ENCODE measurements at places on chromosomes 4 and X.
A peak's percentile ranks its signal among the peaks of the same experiment; 100 is the strongest.

- DNase-seq, result no peak
Measured at GRCh38 chrX:46838486-46838870, 1.6 kb downstream of the RP2 start.

GRCh38 chr4:159273141-159273438, 170.2 kb downstream of the RAPGEF2 start:
- DNase-seq, result peak; percentile 34

GRCh38 chr4:147311956-147312355, 168.9 kb upstream of the EDNRA start:
- no peak for DNase-seq

DNA sequence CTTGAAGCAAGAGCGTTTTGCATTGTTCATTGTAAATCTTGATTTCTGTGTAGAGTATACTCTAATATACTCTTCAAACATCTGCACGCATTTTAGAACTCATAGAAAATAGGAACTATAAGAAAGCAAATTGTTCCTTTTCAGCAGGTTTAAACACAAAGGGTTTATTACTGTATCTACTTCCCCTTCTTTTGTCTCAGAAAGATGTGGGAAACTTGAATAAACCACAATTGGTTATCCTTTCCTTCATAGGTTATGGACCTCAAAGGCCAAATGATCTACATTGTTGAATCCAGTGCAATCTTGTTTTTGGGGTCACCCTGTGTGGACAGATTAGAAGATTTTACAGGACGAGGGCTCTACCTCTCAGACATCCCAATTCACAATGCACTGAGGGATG, 46.0 kb upstream of the GUCY1B1 start:
- DNase-seq, result no peak

- no peak for DNase-seq
Measured at GRCh38 chrX:110944311-110944750, 148.7 kb upstream of the CHRDL1 start.

DNA sequence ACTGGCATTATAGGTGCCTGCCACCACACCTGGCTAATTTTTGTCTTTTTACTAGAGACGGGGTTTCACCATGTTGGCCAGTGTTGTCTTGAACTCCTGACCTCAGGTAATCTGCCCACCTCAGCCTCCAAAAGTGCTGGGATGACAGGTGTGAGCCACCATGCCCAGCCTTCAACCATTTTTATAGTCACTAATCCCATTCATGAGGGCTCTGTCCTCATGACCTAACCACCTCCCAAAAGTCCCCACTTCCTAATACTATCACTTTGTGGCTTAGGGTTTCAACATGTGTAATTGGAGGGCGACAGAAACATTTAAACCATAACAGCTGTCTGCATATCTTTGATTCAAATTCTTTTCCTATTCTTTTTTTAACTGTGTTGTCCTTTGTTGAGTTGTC, 229.6 kb upstream of the AGA start:
- no peak for DNase-seq

DNA sequence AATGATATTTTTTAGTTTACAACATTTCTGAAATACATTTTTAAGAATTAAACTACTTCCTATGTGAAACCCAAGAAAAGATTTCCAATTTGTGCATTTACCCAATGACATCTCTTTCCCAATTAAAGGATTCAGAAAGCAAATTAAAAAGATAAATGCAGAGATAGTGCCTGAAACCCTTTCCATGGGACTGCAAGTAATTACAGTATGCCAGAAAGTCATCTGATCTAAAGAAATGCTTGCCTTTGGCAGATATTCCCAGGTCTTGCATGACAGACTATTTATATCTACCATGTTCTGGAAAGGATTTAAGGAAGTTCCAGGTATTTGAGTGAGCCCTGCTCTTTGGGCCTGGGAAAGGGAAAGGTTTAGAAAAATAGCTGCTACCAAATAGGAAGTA, 41.6 kb upstream of the CXorf38 start:
- DNase-seq, result no peak

DNA sequence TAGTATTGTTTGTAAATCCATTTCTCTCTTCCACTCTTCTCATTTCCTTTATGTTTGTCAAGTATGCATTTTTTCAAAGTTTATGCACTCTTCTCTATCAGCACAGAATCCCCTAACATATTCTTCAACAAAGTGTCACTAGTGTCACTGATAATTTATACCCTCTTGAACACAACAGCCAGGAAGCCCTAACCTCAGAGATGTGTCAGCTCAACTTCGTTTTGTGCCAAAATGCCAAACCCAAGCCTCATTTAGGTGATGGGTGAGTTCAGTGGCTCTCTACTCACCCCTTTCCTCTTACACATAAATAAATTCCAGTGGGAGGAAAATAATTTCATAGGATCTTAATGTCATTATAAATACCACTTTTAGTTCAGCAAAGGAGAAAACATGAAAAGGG, 22.4 kb upstream of the P2RY10 start:
- no peak for DNase-seq

GRCh38 chr4:83340692-83341343, 6.2 kb upstream of the HPSE start:
- DNase-seq, result no peak

DNA sequence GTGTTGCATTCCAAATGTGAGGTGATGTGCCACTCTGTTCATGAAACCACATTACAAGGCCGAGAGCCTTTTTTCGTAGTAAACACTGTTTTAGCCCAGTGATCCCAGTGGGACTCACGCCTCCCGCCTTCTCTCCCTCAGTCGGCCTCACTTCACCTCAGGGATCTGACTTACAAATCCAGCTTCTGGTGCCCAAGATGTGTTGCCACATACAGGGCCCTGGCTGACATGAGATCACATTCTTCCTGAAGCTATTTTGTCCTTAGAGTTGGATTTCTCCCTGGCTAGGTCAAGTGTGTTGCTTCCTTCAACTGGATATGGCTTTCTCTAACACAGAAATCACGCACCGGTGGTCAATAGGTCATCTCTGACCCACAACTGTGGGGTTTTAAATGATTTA, 354.7 kb downstream of the FBXW7 start:
- no peak for DNase-seq

DNA sequence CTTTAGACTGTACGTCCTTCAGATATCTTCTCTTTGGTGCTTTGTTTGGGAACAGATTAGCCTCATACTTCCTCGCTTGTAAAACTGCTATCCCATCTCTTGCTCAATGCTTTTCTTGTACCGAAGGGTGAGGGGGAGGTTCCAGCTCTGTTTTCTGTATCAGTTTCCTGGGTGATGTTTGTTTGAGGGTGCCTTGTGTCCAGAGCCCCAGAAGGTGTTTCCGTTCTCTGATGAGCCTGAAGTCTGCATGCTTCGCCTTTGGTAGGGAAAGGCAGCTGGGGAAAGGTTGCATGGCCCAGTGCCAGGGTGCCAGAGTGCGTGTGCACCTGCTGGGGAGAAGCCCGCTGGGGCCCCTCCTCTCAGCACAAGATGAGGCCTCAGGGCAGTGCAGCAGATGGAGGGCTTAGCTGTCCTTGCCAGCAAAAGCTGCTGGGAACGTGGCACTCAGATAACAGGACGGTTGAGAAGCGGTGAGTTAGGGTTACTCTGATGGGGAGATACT, 73.7 kb downstream of the TBL1X start:
- DNase-seq, result peak; percentile 48

- no peak for DNase-seq
Measured at GRCh38 chrX:57822818-57823217, 87.4 kb downstream of the ZXDA start.

GRCh38 chrX:10875995-10876394, 235.1 kb upstream of the HCCS start:
- no peak for DNase-seq

DNA sequence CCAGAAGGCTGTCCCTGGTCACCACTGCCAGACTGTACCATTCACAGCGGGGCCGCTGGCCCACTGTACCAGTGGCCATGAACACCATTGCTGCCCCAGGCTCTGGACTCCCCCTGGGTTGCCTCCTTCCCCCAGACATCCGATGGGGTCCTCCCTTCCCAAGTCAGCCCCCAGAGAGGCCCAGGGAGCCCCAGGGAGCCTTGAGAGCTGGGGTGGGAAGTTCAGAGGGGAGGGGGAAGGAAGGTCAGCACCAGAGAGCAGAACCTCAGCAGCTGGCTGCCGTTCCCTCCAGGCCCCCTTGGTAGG, 441 bp upstream of the ARHGAP4 start:
- no peak for DNase-seq

GRCh38 chrX:50098749-50099148, 102.1 kb downstream of the AKAP4 start:
- DNase-seq, result no peak

GRCh38 chr4:173801361-173801760, 271.3 kb upstream of the HAND2 start:
- DNase-seq, result no peak

DNA sequence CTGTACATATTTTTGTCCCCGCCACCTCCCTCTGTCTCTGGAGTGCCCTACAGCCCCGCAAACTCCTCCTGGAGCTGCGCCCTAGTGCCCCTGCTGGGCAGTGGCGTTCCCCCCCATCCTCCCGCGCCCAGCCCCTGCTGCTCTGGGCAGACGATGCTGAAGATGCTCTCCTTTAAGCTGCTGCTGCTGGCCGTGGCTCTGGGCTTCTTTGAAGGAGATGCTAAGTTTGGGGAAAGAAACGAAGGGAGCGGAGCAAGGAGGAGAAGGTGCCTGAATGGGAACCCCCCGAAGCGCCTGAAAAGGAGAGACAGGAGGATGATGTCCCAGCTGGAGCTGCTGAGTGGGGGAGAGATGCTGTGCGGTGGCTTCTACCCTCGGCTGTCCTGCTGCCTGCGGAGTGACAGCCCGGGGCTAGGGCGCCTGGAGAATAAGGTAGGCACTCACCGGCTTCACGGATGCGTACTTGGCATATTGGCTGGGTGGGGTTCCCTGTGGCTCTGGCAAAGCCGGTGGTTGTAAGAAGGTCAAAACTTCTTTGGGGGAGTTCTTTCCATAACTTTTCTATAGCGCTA, 653 bp downstream of the HHIP start:
- no peak for DNase-seq

DNA sequence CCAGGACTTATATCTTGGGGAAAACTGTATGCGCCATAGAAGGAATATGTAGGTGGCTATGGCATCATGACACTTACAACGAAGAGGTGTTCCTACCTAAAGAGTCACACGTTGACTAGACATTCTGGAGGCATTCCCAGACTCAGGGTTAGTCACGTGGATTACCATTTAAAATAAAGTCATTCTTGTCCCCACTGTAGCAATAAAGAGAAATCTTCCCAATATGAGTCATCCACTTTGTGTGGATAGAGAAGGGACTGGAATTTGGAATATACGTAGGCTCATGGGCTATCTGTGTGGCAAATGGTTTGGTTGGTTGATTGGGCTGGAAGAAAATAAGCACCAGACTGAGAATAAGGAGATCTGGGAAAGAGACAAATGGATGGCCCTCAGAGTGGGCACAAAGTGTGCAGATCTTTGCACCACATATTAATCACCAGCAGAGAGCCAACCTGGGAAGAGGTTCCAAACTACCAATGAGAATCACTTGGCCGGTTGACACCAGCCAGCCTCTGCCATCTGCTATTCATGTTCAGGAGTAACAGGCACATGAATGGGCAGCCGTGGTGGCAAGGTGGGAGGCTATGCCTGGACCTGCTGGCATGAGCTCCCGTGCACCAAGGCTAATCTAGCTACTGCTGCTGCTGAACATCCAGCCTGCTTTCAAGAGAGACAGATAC, 41.0 kb downstream of the MTNR1A start:
- no peak for DNase-seq

DNA sequence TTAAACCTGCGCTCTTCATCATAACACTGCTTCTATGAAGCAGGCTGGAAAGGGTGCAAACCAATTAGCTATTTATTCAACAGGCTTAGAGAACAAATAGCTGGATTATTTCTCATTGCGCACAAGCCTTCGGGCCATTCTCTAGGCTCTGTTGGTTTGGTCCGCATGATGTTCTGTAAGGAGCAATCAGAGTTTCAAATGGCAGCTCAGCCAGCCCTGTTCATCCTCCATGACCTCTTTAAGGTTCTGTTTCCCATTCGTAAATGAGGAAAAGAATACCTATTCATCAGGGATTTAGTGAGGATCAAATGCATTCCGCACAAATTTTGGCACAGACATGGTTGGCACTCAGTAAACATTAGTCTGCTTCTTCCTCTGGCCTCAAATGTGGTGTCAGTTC, 15.5 kb upstream of the GPM6A start:
- no peak for DNase-seq

DNA sequence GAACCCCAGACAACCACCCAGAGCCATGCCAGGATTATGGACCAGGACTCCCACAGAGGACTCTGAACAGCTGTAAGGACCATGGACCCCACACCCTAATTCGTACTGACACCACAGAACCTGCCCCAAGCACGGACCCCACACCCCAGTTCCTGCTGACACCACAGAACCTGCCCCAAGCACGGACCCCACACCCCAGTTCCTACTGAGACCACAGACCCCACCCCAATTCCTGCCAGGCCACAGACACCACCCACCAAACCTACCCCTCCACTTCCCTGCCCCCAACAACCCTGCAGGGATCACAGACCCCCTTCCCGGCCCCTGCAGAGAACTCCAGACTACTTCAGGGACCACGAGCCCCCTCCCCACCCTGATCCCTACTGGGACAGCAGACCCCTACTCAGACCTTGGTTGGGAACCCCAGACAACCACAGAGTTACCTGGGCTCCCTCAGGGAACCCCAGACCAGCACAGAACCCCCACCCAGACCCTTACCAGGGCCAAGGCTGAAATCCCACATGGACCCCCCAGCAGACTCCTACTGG, 1.4 kb upstream of the DHRSX start:
- DNase-seq, result no peak

- no peak for DNase-seq
Measured at GRCh38 chr4:141761926-141762325, 125.5 kb downstream of the IL15 start.

DNA sequence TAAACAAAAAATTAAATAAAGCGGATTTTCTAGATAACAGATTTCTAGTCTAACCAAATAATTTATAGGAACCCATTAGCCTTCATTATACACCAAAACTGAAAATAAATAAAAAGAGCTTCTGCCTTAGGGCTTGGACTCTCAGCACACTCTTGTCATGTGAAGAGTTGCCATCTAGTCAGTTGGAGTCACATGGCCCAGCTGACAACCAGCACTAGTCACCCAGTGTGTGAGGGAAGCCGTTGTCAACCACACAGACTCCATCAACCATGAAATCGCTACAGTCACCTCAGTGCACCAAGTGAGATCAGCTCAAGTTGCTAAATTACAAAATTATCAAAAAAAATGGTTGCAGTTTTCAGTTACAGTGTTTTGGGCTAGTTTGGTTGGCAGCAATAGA, 470.0 kb downstream of the GASK1B start:
- no peak for DNase-seq

GRCh38 chrX:74924449-74925224, 615 bp downstream of the NEXMIF start:
- DNase-seq, result peak; percentile 52

DNA sequence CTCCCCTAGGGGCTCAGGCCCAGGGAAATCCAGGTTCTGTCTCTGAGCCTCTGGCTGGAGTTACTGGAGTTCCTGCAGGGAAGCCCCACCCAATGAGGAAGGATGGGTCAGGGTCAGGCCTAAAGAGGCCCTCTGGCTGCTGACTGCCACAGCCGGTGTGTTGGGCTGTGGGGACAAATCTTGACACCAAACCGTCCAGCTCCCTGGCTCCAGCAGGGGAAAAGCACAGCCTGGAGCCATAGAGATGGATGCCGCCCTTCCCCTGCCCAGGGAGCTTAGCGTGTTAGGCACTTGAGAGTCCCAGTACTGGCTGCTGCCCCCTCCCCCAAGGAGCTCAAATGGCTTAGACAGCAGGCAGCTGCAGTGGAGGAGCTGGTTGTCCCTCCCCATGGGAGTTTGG, 321.3 kb upstream of the LCORL start:
- no peak for DNase-seq

GRCh38 chr4:34250562-34250961, 1993.8 kb downstream of the ARAP2 start:
- DNase-seq, result no peak

Measured in NCI-H2029 (cell line).